ENCODE measurements at places on chromosomes 3 and 15.

- DNase-seq, result no peak
Observed at GRCh38 chr3:47533996-47534454, 20.5 kb upstream of the ELP6 start.

DNA sequence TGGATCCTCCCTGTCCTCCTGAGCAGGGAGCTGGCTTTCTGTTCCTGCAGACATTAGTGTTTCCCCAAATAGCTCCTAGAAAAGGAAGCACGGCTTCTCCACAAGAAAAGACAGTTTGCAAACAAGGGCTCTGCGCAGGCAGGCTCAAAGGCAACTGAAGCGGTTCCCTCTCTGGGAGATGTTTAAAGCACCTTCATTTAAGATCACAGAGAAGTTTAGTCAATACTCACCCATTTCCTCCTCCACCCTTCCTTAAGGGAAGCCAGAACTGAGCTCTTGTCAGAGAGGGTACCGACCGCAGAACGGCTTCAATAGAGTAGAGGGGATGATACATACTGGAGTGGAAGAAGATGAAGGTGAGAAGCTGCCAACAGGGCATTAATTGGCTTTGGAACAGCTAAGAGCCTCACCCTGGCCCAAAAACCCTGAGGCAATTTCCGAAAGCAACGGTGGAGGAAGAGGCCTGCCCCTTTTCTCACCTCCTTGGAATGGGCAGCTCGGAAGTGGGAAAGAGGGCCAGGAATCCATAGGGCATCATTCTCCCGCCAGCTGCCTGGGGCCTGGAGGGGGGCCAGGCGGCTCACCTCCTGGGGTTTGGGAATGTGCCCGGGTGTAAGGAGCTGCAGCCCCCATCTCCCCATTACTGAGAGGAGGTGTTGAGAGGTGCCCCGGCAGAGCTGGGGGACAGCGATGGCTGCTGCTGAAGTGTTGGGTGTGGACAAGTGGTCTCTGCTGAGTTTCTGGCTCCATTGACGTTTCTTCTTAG, 4.8 kb upstream of the EPHB3 start:
- no peak for DNase-seq

DNA sequence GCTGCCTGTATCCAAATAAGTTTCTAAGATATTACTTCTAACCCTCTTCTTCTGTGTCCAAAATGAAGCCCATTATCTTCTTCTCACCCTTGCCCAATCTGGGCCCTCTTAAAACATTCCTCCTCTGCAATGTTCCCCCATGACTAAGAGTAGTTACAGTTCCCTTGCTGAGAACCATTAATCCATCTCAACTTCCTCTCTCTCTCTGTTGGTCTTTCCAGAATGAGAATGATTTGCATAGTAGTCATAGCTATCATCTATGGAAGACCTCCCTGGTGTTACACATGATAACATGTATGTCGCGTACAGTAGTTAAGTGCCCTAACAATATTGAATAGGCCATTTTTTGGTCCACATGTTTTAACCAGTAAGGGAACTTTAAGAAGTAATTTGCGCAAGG, 177.9 kb downstream of the ANXA2 start:
- no peak for DNase-seq

- DNase-seq, result no peak
Observed at GRCh38 chr3:115007966-115008365, 139.1 kb downstream of the ZBTB20 start.

DNA sequence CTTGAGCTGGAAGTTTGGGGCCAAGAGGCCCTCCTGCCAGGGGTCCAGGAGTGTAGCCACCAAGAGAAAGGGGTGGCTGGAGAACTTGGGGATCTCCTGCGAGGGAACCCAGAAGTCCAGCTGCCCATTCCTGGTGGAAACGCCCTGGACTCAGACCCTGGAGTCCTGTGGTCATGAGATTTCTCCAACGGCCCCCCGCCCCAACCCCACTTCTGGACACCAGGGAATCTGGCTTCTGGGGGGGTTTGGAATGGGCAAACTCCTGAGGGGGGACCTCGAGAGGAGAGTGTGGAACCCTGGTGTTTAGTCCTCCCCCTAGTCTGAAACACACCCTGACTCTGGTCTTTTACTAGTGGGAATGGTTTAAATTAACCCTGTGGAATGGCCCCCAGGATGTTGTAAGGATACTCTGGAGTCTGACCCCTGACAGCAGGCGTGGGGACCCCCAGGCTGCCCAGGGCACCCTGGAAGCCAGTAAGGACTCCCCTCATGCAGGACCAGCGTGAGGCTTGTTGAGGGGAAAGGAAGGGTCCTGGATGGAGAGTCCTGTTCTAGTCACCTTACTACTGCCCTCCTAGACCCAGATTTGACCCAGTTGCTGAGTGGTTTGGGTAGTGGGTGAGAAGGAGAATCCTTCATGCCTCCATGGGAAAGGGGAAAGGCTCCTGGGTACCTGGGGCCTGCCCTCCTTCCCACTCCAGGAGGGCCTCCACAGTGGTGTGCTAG, 540 bp downstream of the KLHDC8B start:
- DNase-seq, result no peak

GRCh38 chr3:46112296-46112695, 85.0 kb upstream of the XCR1 start:
- DNase-seq, result no peak

DNA sequence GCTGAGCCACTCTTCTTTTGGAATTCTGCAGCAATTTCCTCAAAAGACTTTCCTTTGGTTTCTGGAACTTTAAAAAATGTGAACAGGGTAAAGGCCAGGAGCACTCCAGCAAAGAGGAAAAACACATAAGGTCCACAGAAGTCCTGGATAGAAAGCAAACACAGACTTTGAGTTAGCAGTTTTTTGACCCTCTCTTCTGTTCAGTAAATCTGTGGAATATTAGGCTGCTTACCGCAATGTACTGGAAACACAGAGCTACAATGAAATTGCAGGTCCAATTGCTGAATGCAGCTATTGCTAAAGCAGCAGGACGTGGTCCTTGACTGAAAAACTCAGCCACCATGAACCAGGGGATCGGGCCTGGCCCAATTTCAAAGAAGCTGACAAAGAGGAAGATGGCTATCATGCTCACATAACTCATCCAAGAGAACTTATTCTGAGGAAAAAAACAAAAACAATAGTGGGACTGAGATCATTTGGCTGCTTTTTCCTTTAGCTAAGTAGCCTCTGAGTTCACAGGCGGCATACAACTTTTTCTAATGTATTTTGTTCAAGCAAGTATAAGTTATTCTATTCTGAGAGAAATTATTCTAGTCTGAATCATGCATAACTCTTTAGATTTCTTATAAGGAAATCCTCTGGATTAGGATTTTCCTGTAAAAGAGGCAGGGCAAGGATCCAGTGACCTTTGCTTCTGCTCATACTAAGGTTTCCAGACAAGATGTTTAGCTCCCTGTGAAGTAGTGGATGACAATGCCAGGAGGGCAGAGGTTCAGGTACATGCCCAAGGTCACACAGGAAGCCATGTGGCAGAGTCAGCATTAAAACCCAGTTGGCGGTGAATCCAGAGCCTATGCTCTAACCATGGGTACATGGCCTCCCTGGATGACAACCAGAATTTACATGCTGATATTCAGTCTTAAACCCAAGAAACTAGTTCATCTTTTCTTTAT, 28.3 kb downstream of the SLC2A2 start:
- DNase-seq, result no peak

- DNase-seq, result no peak
Observed at GRCh38 chr3:139364549-139364948, 20.7 kb downstream of the MRPS22 start.

DNA sequence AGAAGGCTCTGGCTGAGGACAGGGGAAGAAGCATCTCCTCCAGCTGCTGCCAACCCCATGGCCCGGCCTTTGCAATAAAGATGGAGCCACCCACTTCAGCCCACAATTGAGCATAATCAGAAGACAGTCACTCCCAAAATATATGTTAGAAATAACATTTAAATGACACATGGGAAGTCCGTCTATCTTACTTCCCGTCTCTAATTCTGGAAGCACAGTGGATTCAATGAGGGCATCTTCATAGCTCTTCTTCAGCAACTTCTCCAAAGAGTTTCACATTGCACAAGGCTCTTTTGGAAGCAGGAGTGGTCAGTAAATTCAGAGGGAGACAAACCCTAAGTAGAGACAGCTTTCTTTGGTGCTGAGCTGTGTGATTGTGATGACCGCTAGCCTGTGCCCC, 67.0 kb upstream of the SEC61A1 start:
- DNase-seq, result no peak

- peak; percentile 28 for DNase-seq
Observed at GRCh38 chr3:61562721-61563312, 1.4 kb downstream of the PTPRG start.

GRCh38 chr3:172560026-172560425, 36.8 kb upstream of the TNFSF10 start:
- DNase-seq, result no peak

- no peak for DNase-seq
Observed at GRCh38 chr15:55900019-55900418, 93.4 kb downstream of the NEDD4 start.
